Immature natural killer cell (primary cell): ENCODE measurements at places on chromosomes 1 and 21.
A peak's percentile ranks its signal among the peaks of the same experiment; 100 is the strongest.

DNA sequence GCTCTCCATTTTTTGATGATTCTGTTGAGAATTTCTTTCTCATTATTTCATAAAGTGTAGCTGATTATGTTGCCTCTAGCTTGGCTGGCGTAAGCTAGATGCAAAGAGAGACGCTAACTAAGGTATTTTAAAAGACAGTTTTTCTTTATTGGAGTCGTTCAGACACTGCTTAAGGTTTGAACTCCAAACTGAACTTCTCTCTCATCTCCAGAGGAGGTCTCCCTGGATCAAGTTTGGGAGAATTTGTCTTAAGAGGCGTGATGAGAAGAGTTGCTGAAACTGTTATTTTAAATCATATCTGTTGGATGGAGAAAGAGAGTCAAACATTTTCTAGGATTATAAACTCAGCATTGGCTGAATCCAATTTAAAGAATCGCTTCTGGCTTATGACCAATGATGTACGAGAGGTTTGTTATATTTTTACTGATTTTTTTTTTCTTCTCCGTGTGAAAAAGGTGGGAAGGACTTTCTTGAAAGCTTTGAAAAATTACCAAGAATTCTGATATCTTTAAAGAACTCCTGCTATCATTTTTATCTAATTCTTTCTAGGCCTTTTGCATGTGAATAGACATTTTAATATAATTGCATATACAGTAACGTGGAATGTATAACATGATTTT, 34.0 kb downstream of the MAP3K7CL start:
- H3K27me3 ChIP-seq = no peaks in the 10 kb centered on the region
- no peak overlapping the region for H3K27ac ChIP-seq
- peaks cover 12% of the 10 kb centered on the region for H3K4me1 ChIP-seq
- no peak overlapping the region for H3K4me3 ChIP-seq
- DNase-seq = no peak
- peaks cover 25% of the 10 kb centered on the region for H3K36me3 ChIP-seq

- DNase-seq = no peak
- no peaks in the 10 kb centered on the region for H3K27me3 ChIP-seq
- H3K27ac ChIP-seq = no peak overlapping the region
- H3K36me3 ChIP-seq = no peaks in the 10 kb centered on the region
- peaks cover 8% of the 10 kb centered on the region for H3K4me1 ChIP-seq
Measured at GRCh38 chr1:44242746-44243145, 29.5 kb downstream of the DMAP1 start.

- H3K27me3 ChIP-seq = no peaks in the 10 kb centered on the region
- H3K4me1 ChIP-seq = no peaks in the 10 kb centered on the region
- no peak overlapping the region for H3K27ac ChIP-seq
- H3K36me3 ChIP-seq = no peaks in the 10 kb centered on the region
- H3K4me3 ChIP-seq = no peak overlapping the region
Measured at GRCh38 chr1:29789910-29790247, 553.6 kb downstream of the PTPRU start.

- no peak for DNase-seq
- peaks cover 3% of the 10 kb centered on the region for H3K27me3 ChIP-seq
- no peak overlapping the region for H3K27ac ChIP-seq
- H3K4me1 ChIP-seq = no peaks in the 10 kb centered on the region
Measured at GRCh38 chr1:75265792-75266191, 131.6 kb downstream of the LHX8 start.

DNA sequence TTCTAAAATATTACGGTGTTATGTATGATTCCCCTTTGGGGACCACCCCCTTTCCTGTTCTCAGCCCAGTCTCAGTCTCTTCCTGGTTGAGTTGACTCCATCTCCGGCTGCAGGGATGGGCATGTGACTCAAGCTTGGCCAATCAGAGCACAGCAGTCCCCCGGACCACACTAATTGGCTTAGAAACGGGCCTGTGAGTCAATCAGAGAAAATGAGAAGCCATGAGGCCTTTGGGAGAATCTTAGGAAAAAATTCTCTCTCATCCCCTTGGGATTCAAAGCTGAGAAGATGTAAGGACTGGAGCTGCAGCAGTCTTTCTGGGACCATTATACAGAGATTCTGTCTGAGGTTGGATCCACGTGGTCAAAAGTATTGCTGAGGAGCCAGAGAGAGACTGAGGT, 10.7 kb upstream of the FHAD1 start:
- no peak overlapping the region for H3K27ac ChIP-seq
- H3K4me1 ChIP-seq = peaks cover 5% of the 10 kb centered on the region
- no peaks in the 10 kb centered on the region for H3K27me3 ChIP-seq
- H3K36me3 ChIP-seq = no peaks in the 10 kb centered on the region
- H3K4me3 ChIP-seq = no peak overlapping the region
- no peak for DNase-seq

DNA sequence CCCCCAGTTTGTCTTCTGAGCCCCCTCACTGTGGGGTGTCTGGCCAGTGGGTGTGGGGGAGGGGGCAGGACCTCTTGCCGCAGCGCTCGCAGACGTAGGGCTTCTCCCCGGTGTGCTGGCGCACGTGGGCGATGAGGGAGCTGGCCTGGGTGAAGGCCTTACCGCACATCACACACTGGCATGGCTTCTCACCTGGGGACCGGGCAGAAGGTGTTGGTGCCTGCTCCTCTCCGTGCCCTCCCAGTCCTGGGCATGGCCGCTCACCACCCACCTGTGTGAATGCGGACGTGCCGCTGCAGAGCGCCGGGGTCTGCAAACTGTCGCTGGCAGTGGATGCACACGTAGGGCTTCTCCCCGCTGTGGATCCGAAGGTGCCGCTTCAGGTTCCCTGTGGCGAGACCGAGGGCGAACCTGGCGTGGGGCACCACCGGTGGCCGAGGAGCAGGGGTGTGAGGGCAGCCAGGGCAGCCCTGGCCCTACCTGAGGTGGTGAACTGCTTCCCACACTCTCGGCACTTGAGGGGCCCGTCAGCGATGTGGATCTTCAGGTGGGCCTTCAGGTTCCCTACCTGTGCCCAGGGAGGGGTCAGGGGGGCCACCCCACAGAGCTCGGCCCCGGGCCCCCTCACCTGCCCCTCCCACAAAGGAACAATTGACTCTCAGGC, 32.4 kb downstream of the ZBTB17 start:
- no peak for DNase-seq
- peaks cover 24% of the 10 kb centered on the region for H3K4me1 ChIP-seq
- H3K27ac ChIP-seq = no peak overlapping the region
- no peaks in the 10 kb centered on the region for H3K27me3 ChIP-seq
- peaks cover 15% of the 10 kb centered on the region for H3K36me3 ChIP-seq

DNA sequence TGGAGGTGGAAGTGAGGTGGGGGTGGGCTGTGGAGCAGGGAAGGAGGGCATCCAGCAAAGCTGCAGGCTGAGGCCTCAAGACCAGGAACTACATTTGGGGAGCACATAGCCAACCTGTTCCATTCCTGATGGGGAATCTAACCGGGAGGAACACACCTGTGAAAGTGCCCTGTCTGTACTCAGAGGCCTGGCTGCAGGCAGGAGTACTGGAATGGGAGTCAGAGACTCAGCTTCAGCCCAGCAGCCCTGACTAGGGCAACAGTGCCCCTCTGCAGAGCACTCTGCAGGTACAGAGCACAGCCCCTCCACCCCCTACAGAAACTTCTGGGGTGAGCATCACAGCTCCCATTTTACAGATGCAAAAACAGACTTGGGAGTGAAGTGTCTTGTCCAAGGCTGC, 126.4 kb downstream of the DMRTB1 start:
- H3K27ac ChIP-seq = no peak overlapping the region
- H3K4me3 ChIP-seq = peak overlapping the region; percentile 71
